ENCODE measurements at places on chromosomes 7 and 10. TPM values are rescaled to one million over a fixed set of nuclear protein-coding genes. Genes with fewer than 3 reads are reported as not detected.

NAT16 gene
- total RNA-seq, result not detected

ANKRD1 gene
- total RNA-seq, result not detected

SLC26A3 gene
- total RNA-seq, result 6.9 TPM

ASB10 gene
- not detected for total RNA-seq

OPN4 gene
- total RNA-seq, result not detected

PLPP4 gene
- total RNA-seq, result not detected

GOLGA7B gene
- total RNA-seq, result 0.15 TPM

HPS1 gene
- total RNA-seq, result 51.4 TPM

AOAH gene
- total RNA-seq, result 0.93 TPM

INA gene
- 0.31 TPM for total RNA-seq

ATOH7 gene
- 0.35 TPM for total RNA-seq

CHCHD3 gene
- 67.2 TPM for total RNA-seq

TSPAN15 gene
- total RNA-seq, result 57.8 TPM

ITGB8 gene
- total RNA-seq, result 16.2 TPM

DNA sequence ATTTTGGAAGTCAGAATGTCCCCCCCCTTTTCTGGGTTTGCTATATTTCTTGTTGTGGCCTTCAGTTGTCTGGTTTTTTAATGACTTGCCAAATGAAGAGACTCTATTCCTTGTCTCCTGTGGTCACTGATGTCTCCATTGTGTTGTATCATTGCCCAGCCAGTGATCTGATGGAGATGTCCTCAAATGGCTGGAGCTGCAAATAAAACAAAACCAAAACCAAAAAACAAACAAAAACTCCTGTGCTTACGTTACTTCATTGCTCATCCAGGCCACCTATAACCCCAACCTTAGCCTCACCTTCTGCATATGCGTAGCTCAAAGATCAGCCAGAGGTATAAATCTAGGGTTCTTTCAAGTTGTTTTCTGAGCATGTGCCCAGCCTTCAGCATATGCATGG is 5.1 kb downstream of the RBM33 start:
- no peak for ATAC-seq

GRCh38 chr10:77380191-77380590 is 257.4 kb downstream of the KCNMA1 start:
- no peak for ATAC-seq

DNA sequence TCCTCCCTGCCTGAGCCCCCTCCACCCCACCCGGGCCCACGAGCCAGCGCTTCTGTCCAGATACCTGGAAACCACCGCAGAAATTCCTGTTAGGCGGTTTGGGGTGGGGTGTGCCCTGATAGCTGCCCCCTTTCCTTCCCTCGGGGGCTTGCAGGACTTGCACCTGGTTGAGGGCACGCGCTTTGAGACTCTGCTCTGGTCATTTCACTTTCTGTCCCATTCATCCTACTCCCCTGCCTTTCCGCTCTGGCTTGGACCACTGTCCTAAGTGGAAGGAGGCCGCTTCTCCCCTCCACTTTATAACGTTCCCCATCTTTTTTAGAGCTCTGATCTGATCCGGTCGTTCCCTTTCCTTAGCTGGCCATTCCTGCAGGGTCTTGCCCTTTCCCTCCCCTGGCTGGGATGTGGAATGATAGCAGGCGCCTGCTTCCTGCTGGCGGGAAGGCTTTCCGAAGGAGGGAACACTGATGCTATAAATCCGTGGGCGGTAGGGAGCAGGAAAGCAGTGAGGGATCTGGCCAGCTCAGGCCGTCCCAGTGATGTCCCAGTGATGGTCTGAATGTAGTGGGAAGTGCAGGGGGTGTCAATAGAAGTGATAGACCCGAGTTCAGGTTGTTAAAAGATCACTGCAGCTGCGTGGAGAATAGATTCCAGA is 852 bp upstream of the PRKAR1B start:
- no peak for ATAC-seq

- ATAC-seq, result no peak
These were observed 58.1 kb upstream of the DGKI start for GRCh38 chr7:137904833-137905232.

DNA sequence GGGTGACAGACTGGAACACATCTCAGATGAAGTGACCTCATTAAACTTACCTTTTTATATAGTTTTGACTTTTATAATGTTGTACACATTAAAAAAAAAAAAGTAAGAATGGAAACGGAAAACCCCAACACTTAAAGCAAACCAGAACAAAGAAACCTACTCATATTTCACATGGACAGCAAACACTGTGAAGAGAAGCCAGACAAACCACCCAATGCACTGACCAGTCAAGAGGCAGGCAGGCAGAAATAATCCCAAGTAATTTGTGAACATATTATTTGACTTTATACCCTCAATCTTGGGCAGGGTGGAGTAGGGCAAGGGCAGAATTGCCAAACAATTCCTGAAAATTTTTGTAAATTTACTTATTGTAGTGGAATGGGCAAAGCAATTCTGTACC is 39.8 kb downstream of the WAPL start:
- no peak for ATAC-seq

DNA sequence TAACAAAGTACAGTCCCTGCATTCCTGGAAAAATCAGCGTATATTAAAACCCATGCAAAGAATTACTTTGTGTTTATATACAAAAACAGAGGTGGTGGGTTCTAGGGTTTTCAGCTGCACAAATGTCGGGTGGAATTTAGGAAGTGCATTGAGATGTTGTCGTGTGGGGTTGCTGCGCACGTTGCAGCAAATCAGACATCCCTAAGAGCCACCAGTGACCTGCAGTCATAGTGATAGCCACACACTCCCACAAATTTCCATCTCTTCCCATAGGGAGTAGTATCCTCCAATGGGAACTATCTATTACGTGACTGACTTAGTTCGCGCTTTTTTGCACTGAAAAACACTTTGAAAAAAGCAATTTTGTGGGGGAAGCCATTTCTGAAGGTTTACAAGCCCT is 375.2 kb upstream of the GALNT17 start:
- ATAC-seq, result no peak

- ATAC-seq, result no peak
These were observed 639.0 kb downstream of the IPMK start for GRCh38 chr10:57628592-57629284.

- no peak for ATAC-seq
These were observed 75.1 kb upstream of the SP4 start for GRCh38 chr7:21352540-21353387.

DNA sequence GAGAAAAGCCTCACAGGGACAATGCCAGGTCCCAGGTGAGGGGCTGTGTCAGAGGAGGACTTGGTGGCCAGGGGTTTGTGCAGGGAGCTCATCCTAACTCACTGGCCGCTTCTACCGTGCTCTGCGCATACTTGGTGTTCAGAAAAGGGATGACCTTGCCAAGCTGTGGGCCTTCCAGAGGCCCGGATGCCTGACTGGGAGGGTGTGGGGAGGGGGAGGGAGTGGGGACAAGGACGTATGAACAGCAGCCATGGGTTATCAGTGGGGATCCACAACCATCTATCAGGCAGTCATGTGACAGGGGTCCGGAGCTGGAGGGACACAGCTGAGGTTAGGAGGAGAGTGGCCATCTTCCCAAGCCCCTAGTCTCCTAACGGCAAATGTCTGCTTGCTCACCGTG is 6.2 kb downstream of the SFXN4 start:
- no peak for ATAC-seq

DNA sequence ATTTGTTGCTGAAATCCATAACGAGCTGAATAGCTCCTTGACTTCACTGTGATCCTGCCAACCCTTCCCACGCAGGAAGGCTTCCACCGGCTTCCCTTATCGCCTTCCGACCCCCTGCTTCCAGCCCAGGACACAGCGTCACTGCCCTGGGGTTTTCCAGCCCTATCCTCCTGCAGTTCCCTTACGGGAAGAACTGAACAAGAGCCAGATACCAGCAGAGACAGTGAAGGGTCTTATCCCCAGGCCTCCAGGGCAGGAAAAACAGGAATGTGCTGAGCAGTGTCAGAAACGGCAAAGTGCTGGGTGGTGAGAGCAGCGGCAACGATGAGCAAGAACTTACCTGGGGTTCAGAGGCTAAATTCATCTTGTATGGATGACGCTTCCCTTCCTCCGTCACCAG is 22.4 kb downstream of the PDLIM1 start:
- peak; percentile 51 for ATAC-seq

DNA sequence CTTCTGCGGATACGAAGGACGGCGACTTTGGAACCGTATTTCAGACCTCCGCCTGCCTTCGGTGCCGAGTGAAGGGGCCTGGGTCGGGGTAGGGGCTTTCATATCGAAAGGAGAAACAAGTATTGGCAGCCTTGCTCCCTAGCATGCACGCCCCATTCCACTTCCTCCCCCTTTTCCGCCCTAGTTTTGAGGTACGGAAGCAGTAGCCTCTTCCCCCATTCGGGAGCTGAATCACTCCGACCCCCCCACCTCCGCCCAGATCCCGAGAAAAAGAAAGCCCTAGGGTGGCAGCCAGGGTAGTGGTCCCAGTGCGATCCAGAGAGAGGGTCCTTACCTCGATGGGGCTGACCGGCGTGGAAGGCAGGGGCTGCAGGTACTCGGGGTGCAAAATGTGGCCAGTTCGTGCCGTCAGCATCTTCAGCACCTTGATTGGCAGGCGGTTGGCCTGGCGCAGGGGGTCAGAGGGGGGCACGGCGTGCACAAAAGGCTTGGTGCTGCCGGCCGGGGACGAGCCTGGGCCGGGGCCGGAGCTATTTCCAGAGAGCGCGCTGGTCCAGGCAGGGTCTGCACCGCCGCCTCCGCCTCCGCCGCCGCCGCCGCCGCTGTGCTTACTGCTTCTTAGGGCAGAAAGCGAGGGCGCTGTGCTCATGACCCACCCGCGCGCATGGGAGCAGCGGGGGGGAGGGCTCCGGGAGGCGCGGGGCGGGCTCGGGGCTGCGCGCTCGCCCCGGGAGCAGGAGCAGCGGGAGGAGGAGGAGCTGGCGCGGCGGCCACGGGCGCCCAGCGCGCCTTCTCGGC is 594 bp downstream of the ZNF503 start:
- peak; percentile 3 for ATAC-seq

DNA sequence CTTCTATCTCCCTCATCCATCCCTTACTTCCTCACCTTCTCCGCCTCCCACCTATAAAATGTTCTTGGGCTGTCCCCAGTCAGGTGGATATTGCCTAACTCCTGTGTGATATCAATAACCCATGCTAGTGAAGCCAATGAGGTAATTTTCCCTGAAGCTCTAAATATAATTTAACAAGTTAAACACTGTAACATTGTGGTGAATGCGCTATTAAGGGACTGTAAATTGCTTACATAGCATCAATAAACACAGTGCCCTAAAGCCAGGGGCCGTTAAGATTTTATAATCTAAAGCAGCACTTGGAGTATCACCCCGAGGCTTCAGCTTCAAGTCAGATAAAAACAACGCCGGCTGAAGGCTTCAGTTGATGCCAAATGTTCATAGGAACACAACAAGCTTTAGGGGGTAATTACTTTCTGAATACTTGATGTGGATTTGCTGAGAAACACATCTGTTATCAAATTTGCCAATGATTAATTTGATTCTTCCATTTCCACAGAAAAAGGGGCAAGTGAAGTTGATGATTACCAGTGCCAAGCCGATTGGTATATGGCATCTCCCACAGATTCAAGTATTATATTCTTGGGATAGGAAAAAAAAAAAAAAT is 138.4 kb downstream of the CREB5 start:
- ATAC-seq, result no peak

DNA sequence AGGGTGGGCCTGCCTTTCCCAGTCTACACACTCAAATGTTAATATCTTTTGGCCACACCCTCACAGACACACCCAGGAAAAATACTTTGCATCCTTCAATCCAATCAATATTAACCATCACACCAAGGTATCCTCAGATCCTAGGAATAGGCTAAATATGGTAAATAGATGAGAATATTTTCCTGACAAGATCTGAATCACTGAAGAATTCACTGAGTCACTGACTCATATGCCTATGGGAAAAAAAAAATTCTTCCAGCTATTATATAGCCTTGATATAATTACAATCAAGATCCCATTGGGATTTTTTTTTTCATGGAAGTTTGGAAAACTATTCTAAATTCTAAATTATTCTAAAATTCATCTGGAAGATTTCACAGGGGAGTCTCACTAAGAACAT is 65.8 kb downstream of the INHBA start:
- ATAC-seq, result no peak

- ATAC-seq, result no peak
These were observed 282.4 kb downstream of the EXOC4 start for GRCh38 chr7:133535308-133535707.

- no peak for ATAC-seq
These were observed 169.6 kb downstream of the TCERG1L start for GRCh38 chr10:131141645-131142516.

DNA sequence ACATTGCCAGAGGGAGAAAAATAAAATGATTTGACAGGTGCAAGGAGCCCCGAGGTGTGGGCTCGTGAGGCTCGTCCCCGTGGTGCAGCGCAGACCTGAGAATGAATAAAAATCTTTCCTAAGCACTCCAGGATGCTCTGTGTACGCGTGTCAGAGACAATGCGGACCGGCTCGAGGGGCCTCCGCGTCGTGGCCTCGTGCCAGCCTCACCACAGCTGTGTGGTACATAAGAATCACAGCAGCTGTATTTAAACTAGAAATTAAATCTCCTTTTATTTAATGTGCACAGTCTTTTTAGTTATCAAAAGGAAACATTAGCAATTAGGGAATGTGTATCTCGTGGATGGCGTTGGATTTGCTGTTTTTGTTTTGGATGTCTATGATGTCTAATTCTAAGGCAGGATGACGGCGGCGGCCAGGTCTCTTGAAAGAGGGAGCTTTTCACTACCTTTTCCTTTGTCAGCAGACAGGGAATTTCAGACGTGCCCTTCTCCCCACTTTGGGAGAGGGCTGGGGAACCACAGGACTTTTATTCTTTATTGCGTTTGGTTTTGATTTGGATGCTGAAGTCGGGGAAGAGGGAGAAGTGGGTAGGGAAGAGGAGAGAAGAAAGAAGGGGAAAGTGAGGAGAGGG is 365.3 kb upstream of the SHH start:
- ATAC-seq, result no peak

GRCh38 chr7:40572810-40573465 is 438.1 kb downstream of the SUGCT start:
- ATAC-seq, result no peak

GRCh38 chr7:138726288-138726687 is 25.1 kb upstream of the SVOPL start:
- no peak for ATAC-seq
